Hepatic stellate cell (primary cell): ENCODE measurements at places on chromosomes 7 and 10.

DNA sequence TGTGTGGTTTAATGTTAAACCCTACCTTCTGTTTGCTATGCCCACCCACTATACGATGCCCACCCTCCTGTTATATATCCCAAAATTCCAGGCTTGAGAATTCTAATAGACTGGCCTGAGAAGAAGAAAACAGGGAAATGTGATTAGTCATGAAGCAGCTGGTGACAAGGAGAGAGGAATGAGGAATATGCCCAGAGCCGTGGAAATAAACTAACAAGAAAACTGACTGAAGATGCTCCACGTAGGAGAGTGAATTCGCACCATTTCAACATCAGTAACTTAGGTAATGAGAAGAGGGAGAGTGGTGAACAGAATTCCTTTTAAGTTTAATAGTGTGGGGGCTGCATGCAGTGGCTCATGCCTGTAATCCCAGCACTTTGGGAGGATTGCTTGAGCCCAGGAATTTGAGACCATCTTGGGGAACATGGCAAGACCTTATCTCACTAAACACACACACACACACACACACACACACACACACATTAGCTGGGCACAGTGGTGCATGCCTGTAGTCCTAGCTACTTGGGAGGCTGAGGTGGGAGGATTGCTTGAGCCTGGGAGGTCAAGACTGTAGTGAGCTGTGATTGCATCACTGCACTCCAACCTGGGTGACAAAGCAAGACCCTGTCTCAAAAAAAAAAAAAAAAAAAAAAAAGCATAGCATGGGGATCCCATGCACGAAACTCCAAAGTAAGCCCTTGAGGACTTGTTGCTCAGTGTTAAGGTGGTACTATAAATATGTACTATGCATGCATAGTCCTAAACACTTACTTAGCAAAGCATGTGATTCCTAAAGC, 16.1 kb upstream of the SYPL1 start:
- peak; percentile 35 for DNase-seq

DNA sequence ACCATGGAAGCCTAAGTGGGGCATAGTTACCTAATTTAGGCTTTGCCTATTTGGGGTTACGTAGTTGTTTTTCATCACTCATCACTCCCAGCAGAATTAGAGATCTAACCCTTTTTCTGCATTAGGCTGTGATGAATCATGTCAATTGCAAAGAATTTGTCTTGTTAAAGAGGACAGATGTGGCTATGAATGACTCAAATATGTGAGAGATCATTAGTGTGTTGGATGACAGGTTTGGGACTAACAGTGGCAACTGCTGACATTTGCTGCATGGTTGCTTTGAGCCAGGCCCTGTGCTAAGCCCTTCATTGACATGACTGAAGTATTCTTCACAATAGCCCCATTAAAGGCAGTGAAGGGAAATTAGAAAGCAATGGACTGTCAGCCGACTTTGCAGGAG, 83.4 kb upstream of the BMPER start:
- DNase-seq = no peak

DNA sequence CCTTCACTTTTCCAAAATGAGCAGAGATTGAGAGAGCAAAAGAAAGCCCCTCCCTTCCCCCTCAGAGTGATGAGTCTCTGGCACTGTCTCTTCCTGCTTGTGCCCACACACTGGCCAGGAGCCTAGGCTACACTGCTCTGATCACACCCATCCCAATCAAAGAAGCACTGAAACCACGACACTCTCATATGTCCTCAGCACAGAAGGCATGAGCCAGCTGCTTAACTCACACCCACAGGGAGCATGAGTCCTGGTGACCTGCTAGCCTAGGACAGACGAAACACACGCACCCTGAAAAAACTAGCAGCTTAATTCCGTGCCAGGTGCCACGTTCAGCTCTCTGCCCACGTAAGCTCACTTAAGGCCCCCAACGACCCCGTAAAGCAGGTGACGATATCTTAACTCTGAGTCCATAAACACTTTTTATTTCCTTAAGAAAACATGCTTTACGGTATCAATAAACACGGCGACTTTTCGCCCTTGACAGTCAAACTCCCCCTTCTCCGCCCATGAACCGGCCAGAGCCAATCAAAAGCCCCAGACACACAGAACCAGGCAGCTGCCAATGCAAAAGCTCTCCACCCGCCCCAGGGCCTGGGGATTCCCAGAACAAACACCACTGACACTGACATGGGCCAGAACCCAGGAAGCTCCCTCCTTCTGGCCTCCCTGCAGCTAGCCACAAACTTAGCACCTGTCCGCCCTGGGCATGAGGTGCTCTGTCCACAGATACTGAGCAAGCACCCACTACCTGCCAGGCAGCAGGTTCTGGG, 69.0 kb downstream of the TNRC18 start:
- peak; percentile 49 for DNase-seq

- DNase-seq = no peak
Measured at GRCh38 chr7:17440831-17441230, 142.4 kb downstream of the AHR start.

GRCh38 chr7:38813768-38814167, 95.2 kb downstream of the VPS41 start:
- DNase-seq = no peak
